T-helper 17 cell (primary cell): ENCODE measurements at places on chromosomes 12 and 14.

GRCh38 chr12:122167356-122167925 is 6.6 kb downstream of the IL31 start:
- H3K36me3 ChIP-seq: no peaks in the 10 kb centered on the region
- H3K4me3 ChIP-seq: no peak overlapping the region
- no peak for DNase-seq
- no peak overlapping the region for H3K27ac ChIP-seq

GRCh38 chr14:100725587-100726387 is 905 bp upstream of the DLK1 start:
- H3K27me3 ChIP-seq: peaks cover 65% of the 10 kb centered on the region
- H3K27ac ChIP-seq: no peak overlapping the region
- DNase-seq: no peak
- peaks cover 5% of the 10 kb centered on the region for H3K36me3 ChIP-seq
- H3K4me3 ChIP-seq: no peak overlapping the region
- H3K4me1 ChIP-seq: peaks cover 2% of the 10 kb centered on the region

DNA sequence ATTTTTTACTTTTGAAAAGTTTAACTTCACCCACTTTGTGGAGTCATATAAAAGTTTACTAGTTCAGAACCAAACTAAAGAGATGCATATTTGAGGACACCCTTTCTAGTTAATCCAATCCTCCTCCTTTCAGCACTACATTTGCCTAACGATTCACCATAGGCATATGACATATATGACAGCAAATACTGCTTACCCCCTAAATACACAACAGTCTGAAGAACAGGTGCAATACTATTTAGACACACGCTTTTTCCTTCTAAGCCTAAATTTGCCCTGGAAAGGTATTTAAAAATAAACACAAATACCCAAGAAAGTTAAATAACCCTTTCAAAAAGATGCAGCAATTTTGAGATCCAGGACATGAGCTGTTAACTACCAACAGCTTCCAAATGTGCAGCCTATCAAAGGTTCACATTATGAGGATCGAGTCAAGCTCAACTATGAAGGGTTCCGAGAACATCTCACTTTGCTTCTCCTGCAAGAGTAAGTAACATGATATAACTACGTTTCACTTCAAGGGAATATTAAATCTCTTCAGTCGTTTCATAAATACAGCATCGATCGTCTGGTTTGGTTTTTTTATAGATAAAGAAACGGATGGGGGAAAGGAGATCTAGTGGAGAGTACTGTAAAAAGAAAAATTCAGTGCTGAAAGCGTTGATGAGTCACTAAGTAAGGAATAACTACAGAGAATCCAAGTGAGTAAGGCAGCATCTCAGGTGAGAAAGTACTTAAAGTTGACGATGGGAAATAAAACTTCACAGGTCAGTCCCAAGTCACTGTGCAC is 677 bp upstream of the AP4S1 start:
- H3K27me3 ChIP-seq: no peaks in the 10 kb centered on the region
- peak overlapping the region; percentile 98 for H3K27ac ChIP-seq
- no peak for DNase-seq
- H3K4me3 ChIP-seq: peak overlapping the region; percentile 99

DNA sequence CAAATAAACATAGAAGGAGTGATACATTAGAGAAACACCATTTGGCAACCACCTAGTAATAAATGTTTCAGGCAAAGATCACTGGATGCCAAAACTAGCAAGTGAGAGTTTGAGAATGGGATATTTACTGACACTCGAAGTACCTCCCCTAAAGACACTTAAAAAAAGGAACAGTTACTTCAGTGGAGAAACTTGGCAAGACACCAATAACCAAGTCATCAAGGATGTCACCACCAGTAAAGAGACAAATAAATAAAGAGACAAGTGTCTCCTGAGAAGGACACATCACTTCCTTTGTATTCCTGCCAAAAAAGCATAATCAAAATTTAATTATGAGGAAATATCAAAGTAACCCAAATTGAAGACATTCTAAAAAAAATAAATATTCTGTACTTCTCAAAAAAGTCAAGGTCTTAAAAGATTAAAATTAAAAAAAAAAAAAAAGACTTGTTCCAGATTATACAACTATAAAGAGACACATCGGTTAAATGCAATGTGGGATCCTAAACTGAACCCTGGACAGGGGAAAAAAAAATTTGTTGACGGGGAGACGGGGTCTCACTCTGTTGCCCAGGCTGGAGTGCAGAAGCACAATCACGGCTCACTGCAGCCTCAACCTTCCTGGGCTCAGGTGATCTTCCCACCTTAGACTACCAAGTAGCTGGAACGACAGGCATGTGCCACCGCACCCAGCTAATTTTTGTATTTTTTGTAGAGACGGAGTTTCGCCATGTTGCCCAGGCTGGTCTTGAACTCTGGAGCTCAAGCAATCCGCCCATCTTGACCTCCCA is 26.4 kb downstream of the TM7SF3 start:
- DNase-seq: no peak
- H3K36me3 ChIP-seq: peaks cover 17% of the 10 kb centered on the region
- H3K4me1 ChIP-seq: peaks cover 14% of the 10 kb centered on the region
